ENCODE measurements at places on chromosomes 11 and 22.

DNA sequence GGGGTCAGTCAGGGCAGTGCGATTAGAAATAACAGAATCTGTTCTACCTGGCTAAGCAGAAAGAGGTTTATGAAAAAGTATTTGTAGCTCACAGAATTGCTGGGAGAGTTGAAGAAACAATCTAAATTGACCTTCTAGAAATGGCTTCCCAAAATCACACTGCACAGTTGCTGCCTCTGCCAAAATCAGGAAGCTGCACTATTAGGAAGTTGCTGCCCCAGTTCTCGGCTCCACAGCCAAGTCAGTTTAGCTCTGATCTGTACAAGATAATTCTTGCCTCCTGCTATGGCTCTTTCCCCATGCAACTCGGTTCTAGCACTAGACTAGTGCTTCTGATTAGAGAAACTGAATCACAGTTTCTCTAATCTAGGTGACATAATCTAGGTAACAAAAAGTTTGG is 16.0 kb upstream of the CCDC90B start:
- H3K4me1 ChIP-seq = no peaks in the 10 kb centered on the region
- no peak for DNase-seq
- H3K36me3 ChIP-seq = no peaks in the 10 kb centered on the region
- no peak overlapping the region for H3K4me3 ChIP-seq
- no peak overlapping the region for H3K27ac ChIP-seq
- no peaks in the 10 kb centered on the region for H3K27me3 ChIP-seq

GRCh38 chr22:48729499-48730171 is 1098.0 kb downstream of the BRD1 start:
- H3K4me3 ChIP-seq = no peak overlapping the region
- no peak for DNase-seq
- no peak overlapping the region for H3K27ac ChIP-seq
- no peaks in the 10 kb centered on the region for H3K36me3 ChIP-seq

GRCh38 chr22:46587492-46588278 is 32.5 kb upstream of the GRAMD4 start:
- peak overlapping the region; percentile 67 for H3K27ac ChIP-seq
- H3K4me3 ChIP-seq = peak overlapping the region; percentile 4
- peaks cover 36% of the 10 kb centered on the region for H3K4me1 ChIP-seq
- peak; percentile 66 for DNase-seq
- H3K36me3 ChIP-seq = no peaks in the 10 kb centered on the region

- no peaks in the 10 kb centered on the region for H3K4me1 ChIP-seq
- H3K27ac ChIP-seq = no peak overlapping the region
- H3K27me3 ChIP-seq = no peaks in the 10 kb centered on the region
- no peak for DNase-seq
Measured at GRCh38 chr11:21169639-21170038, 500.3 kb downstream of the NELL1 start.

- no peaks in the 10 kb centered on the region for H3K36me3 ChIP-seq
- DNase-seq = no peak
- H3K4me3 ChIP-seq = no peak overlapping the region
- no peaks in the 10 kb centered on the region for H3K27me3 ChIP-seq
Measured at GRCh38 chr11:88428959-88429358, 91.4 kb upstream of the CTSC start.

DNA sequence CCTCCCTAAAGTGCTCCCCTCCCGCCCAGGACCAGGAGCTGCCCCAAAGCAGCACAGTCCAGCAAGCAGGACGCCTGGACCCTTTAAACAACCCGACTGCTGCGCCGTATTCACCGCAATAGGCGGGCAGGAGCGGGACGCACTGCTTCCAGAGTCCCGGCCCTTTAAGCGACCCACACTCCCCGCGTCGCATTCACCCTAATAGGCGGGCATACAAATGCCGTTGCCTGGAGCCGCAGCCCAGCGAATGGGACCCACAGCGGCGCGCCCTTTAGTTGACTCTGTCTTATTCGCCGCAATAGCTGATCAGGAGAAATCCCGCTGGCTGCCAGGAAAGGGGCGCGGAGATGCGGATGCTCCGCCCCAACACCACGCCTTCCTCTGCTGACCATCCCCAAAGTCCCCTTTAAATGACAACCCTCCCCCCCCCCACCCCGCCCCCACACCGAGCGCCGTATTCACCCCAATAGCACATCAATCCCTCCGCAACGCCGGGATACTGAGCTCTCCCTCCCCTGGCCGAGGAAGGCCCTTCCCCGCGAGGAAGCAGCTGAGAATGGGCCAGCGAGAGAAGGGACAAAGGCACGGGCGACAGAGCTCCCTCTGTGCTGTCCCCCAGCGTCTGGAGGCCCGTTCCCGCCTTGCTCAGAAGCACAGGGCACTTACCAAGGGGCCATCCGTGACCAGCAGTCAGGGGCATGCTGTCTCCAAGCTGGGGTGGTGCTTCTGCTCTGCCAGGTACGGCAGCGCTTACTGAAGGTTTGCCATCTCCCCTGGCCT is 4.7 kb downstream of the OSBPL5 start:
- no peaks in the 10 kb centered on the region for H3K36me3 ChIP-seq
- peaks cover 19% of the 10 kb centered on the region for H3K4me1 ChIP-seq
- no peak overlapping the region for H3K27ac ChIP-seq
- no peak overlapping the region for H3K4me3 ChIP-seq
- peaks cover 5% of the 10 kb centered on the region for H3K27me3 ChIP-seq
- peak; percentile 50 for DNase-seq

- H3K4me3 ChIP-seq = no peak overlapping the region
- H3K4me1 ChIP-seq = peaks cover 27% of the 10 kb centered on the region
- peaks cover 11% of the 10 kb centered on the region for H3K36me3 ChIP-seq
- no peaks in the 10 kb centered on the region for H3K27me3 ChIP-seq
- H3K27ac ChIP-seq = no peak overlapping the region
- DNase-seq = no peak
Measured at GRCh38 chr22:40542821-40543540, 93.5 kb downstream of the MRTFA start.

DNA sequence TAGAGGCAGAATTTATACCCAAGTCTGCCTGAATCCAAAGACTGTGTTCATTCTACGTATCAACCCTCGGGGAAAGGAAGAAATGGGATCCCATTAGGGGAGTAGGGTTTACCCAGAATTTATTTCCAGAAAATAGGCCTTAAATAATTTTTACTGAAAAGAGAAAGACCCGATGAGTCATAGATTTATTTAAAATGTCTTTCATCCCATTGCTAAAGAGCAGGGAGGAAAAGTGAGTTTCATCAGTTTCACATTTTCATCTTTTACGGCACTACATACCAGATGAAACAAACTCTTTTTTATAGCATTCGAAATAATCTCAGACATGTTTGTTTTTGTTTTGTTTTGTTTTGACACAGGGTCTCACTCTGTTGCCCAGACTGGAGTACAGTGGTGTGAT is 31.3 kb downstream of the SLC1A2 start:
- H3K4me1 ChIP-seq = peaks cover 28% of the 10 kb centered on the region
- H3K27me3 ChIP-seq = no peaks in the 10 kb centered on the region

DNA sequence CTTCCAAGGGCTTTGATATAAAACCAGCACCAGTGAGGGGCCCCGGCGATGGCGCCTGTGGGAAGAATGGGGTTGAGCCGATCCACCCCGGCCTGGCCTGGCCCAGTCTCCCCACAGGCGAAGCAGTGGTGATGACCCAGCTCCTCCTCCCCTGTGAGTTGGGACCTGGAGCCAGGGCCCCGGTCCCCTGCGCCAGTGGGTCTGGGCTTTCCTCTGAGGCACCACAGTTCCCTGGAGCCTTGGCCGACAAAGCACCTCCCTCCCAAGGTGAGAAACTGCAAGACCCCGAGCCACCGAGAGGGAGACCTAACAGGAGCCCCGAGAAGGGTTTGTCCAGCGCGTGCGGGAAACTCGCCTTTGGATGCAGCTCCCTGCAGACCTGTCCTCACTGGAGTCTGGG is 942.9 kb downstream of the BRD1 start:
- no peak overlapping the region for H3K4me3 ChIP-seq
- H3K36me3 ChIP-seq = no peaks in the 10 kb centered on the region
- no peak overlapping the region for H3K27ac ChIP-seq

DNA sequence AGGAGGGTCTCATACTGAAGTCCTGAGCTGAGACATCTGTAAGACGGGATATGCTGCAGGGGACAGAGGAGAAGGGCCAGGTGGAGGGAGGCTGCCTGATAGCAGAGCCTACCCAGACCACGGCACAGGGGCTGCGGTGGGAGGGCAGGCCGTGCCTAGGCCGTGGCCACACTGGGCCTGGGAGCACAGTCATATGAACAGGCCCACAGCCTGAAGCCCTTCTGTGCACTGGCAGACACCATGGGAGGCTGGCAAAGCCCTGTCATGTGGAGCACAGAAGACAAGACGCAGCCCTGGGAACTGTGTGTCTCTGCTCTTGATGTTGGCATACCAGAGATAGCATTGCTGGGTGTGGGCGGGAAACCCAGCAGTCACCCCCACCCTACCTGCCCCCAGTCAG is 3.3 kb downstream of the SPATA19 start:
- H3K36me3 ChIP-seq = no peaks in the 10 kb centered on the region
- no peak for DNase-seq
- H3K4me3 ChIP-seq = no peak overlapping the region
- no peak overlapping the region for H3K27ac ChIP-seq
- H3K4me1 ChIP-seq = no peaks in the 10 kb centered on the region
- H3K27me3 ChIP-seq = peaks cover 6% of the 10 kb centered on the region

- H3K36me3 ChIP-seq = no peaks in the 10 kb centered on the region
- no peak overlapping the region for H3K27ac ChIP-seq
- DNase-seq = no peak
Measured at GRCh38 chr11:16923987-16924386, 90.2 kb downstream of the PLEKHA7 start.

DNA sequence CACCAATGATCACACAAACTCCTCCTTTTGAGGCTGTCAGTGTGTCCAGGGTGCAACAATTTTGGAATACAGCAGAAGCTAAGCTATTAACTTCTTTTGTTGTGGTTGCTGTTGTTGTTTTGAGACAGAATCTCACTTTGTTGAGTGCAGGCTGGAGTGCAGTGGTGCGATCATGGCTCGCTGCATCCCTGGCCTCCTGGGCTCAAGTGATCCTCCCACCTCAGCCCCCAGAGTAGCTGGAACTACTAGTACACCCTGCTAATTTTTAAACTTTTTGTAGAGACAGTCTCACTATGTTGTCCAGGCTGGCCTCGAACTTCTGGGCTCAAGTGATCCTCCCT is 22.0 kb downstream of the GSTT2B start:
- H3K4me1 ChIP-seq = no peaks in the 10 kb centered on the region
- no peak overlapping the region for H3K27ac ChIP-seq
- H3K4me3 ChIP-seq = no peak overlapping the region

DNA sequence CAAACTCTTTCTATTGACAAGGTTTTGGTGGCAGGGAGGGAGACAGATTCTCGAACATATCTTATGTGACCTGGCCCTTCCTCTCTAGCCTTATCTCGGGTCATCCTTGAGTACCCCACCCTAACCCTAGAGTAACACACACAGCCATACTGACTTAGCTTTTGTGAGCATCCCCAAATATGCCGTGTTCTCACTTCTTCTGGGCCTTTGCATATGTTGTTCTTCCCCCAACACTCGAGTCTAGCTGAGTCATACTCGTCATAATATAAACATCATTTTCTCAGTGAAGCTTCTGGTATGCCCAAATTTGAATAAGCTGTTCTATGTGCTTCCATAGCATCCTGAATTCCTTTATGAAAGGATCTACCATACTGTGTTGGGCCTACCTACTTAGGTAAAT is 8.0 kb downstream of the TTC17 start:
- peaks cover 54% of the 10 kb centered on the region for H3K4me1 ChIP-seq
- no peak overlapping the region for H3K27ac ChIP-seq
- H3K4me3 ChIP-seq = no peak overlapping the region
- H3K27me3 ChIP-seq = no peaks in the 10 kb centered on the region
- no peak for DNase-seq
- H3K36me3 ChIP-seq = peaks cover 27% of the 10 kb centered on the region
